Activated CD4-positive, CD25-positive, alpha-beta regulatory T cell treated with anti-CD3 and anti-CD28 coated beads, Interleukin-2, amount 50 U/mL, for 72 hours (primary cell): ENCODE measurements at places on chromosomes 5 and 9.

GRCh38 chr5:168992687-168993086 is 308.3 kb downstream of the SLIT3 start:
- no peak for DNase-seq

- DNase-seq, result no peak
These were observed 175.7 kb downstream of the ARHGEF28 start for GRCh38 chr5:73801686-73802085.

- no peak for DNase-seq
These were observed 68.4 kb downstream of the SLC25A46 start for GRCh38 chr5:110807169-110807568.

- DNase-seq, result no peak
These were observed 437.7 kb downstream of the SEMA5A start for GRCh38 chr5:9108162-9108561.

- DNase-seq, result no peak
These were observed 6.1 kb upstream of the AJM1 start for GRCh38 chr9:136835932-136836904.

GRCh38 chr5:2011481-2012411 is 129.0 kb upstream of the IRX4 start:
- DNase-seq, result no peak

DNA sequence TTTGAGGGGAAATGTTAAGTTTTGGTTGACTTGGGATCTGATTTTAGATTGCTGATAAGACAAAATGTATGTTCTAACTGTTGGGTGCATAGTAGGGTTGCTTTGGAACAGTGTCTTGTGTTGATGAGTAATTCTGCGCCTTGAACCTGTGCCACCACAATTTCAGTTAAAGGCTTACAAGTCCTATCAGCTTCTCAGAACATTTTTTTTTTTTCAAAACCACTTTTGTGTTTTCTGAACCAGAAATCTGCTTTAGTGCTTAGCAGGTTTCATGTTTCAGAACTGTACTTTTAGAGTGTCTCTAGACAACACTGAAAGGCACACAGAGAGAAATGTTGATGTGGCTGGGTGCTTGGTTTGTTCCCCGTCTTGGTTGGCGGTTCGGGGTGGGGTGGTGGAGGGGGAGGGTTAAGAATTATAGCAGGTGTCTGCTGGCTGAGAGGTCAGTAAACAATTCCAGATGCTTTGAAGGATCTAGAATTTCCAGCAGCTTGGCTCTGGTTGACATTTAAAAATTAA is 84.6 kb downstream of the ANKRD55 start:
- DNase-seq, result no peak

DNA sequence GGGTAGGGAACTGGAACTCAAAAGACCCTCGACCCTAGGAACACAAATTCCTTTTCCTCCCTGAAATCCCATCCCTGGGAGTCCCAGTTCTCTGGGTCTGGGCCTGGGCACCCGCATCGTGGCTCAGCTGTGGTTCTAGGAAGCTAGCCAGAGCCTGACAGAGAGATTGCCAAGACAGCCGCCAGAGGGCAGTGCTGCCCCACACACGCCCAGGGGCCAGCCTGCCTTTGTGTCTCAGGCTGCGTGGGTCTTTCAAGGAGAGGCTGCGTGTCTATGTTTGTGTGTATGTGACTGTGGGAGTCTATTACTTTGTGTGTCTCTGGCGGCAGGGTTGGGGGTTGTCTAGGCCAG is 32.0 kb upstream of the TTLL11 start:
- peak; percentile 80 for DNase-seq

DNA sequence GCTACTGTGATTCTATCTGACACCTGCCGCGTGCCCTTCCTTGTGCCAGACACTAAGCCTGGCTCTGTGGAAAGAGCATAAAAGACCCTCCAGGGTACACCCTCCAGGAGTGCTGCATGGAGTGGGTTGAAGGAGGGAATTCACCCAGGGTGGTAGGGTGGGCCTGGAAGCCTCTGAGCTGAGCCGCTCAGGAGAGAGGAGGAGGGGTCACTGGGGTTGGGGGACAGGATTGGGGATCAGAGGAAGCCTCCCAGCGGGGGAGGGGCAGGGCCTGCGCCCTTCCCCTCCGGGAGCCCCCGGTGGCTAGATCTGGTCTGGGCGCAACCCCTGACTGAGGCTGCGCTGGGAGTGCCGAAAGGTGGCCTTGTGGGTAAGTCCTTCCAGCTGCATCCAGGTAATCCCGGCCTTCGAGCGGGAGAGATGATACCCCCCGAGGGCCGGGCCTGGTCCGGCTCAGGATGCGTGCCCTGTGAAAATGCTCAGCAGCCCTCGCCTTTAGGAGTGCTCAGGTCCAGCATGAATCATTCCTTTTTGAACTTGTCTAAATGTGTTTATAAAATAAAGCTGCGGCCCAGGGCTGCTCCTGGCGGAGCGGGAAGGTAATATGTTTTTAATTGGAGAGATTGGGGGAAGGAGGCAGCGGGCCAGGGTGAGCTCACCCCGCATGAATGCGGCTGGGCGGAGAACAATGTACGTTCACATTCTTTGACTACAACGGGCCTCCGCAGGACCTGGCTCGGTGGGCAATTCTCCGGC is 118.1 kb upstream of the SMIM23 start:
- DNase-seq, result no peak

- no peak for DNase-seq
These were observed 8.6 kb upstream of the ZDHHC11 start for GRCh38 chr5:859391-859790.

GRCh38 chr5:44334622-44335021 is 54.6 kb downstream of the FGF10 start:
- no peak for DNase-seq

DNA sequence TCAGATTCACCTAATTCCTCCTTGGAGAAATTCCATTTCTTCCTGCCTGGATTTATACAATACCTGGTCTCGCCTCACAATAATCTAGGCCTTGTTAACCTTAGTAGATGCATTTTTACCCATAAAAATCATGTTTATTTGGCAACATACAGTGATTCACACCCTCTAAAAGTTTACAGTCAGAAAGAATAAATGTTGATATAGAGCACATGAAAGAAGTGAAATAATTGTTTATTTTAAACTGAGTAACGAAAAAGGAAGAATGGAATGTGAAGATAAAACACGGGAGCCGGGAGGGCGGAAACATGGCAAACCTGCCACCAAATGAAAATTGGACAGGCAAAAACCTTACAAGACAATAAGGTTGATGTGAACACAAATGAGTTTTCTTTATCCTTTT is 28.9 kb upstream of the KCNN2 start:
- no peak for DNase-seq

DNA sequence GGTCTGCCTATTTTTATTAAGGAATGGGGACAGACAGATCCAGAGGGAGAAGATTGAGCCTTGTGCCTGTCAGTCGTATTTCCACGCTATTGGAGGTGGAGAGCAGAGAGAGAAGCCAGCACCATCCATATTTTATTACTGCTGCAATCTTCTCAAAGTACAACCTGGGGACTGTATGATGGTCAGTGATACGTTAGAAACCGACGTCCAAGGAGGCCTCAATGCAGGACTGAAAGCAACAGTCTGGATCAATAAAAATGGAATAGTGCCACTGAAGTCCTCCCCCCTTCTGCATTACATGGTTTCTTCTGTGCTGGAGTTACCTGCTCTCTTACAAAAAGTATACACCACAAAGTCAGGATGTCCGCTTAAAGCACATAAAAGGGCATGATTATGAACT is 21.9 kb upstream of the DTWD2 start:
- no peak for DNase-seq

DNA sequence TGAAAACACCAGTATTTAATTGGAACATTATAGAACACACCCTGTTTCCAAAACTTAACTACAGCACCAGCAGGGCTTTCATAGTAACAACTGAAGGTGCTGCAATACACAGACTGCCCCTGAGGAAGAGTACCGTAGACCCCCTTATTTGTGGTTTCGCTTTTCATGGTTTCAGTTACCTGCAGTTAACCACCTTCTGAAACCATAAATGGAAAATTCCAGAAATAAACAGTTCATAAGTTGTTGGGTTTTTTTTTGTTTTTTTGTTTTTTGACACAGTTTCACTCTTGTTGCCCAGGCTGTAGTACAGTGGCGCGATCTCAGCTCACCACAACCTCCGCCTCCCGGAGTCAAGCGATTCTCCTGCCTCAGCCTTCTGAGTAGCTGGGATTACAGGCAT is 9.5 kb upstream of the GLDC start:
- DNase-seq, result no peak

DNA sequence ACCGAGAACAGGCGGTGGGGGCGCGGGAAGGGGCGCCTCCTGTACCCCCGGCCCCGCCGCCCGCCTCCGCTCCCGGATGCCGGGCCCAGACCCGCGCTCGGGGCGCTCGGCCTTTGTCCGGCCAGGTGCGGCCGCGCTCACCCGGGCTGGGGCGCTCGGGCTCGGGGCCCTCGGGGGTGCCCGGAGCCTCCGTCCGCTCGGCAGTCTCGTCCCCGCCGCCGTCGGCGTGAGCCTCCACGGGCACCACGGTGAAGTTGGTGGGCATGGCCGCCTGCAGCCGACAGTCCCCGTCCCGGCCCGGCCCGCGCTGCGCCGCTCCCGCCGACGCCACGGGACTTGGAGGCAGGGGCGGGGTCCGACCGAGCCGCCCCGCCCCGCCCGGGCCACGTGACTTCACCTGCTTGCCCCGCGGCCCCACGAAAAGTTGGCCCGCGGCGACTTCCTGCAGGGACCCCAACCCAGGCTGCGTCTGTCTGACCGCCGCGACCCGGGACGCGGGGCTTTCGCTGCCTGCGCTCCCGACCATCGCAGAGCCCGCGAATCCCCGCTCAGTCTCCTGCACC is at the start of gene SLC12A7:
Gene SLC12A7, minus strand, starts transcription at position 337 of the 563 bp plus-strand sequence. Its CDS starts 72 bp downstream, at position 265.
- peak; percentile 71 for DNase-seq

- peak; percentile 48 for DNase-seq
These were observed 476.4 kb downstream of the KDM4C start for GRCh38 chr9:7234144-7234543.
